ENCODE measurements at places on chromosomes 6 and 20.

- ATAC-seq, result no peak
Measured at GRCh38 chr20:14935285-14935684, 597.9 kb upstream of the FLRT3 start.

GRCh38 chr6:1063671-1064355, 248.1 kb upstream of the FOXQ1 start:
- no peak for ATAC-seq

DNA sequence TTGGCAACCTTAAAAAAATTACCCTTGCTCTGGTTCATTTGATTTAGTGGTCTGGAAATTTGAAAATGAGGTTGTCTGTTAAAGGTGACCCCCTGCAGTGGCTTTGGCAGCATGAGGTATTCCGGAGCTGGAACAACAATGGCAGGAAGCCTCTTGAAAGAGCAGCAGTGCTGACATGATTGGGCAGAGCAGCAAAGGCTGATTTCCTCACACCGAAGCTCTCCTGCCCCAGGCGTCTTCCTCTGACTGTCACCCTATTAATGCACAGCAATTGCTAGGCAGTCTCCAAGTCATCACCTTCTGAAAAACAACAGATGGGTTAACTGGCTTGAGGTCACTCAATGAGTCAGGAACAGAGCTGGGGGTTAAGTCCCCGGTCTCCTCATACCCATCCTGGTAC, 241.8 kb upstream of the MMS22L start:
- peak; percentile 71 for ATAC-seq

- no peak for ATAC-seq
Measured at GRCh38 chr20:9198460-9198859, 129.6 kb downstream of the PLCB4 start.

- ATAC-seq, result no peak
Measured at GRCh38 chr6:81242624-81243023, 509.9 kb downstream of the TENT5A start.

DNA sequence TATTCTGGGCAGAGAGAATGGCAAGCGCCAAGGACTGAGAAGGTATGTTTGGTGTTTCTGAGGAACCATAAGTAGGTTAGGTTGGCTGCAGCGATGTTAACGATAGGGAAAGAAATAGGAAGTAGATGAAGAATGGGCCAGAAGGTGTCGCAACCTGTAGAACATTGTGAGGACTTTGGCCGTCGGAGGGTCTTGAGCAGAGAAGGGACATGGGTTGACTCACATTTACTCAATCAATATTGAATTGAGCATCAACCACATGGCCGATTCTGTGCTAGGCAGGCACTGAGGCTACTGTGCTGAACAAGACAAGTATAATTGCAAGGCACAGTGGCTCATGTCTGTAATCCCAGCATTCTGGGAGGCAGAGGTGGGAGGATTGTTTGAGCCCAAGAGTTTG, 26.8 kb upstream of the RPN2 start:
- no peak for ATAC-seq

DNA sequence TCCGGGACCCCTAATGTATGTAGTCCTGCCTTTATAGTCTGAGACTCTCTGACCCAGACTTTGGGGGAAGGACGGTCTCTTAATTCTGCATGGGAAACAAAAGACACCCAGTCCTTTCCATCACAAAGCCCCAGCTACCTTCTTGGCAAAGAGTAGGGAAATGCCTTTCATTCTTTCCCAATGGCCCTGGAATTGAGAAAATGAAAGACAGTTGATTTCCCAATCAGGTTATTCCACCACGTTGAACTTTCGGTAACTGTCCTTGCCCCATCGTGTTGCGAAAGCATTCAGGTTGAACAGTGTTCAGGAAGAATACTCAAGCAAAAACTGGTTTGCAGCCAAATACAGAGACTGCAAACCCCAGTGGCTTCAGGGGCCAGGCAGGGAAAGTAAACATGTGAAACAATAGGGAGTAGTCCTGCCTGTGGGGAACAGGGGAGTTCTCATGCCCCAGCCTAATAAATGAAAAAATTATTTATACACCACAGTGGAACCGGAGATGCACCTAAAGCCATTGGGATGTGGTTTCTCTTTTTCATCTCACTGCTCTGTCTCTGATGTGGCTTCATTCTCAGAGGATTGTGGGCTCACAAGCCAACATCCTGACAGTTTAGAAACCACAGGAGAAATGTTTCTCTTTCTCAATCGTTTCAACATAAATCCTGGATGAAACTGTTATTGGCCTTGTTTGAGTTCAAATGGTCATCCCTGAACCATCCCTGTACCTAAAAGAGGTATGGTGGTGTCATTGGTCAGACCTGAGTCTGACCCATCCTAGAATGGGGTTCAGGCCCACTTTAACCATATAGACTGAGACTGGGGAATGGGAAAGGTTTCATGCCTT, 44.2 kb upstream of the SLC9A8 start:
- no peak for ATAC-seq

GRCh38 chr6:167925026-167925425, 72.4 kb upstream of the KIF25 start:
- no peak for ATAC-seq

GRCh38 chr20:10369723-10370090, 64.3 kb downstream of the MKKS start:
- no peak for ATAC-seq

- peak; percentile 10 for ATAC-seq
Measured at GRCh38 chr6:87155842-87156815, 764 bp downstream of the ZNF292 start.

GRCh38 chr6:136401749-136402148, 112.1 kb upstream of the BCLAF1 start:
- no peak for ATAC-seq

DNA sequence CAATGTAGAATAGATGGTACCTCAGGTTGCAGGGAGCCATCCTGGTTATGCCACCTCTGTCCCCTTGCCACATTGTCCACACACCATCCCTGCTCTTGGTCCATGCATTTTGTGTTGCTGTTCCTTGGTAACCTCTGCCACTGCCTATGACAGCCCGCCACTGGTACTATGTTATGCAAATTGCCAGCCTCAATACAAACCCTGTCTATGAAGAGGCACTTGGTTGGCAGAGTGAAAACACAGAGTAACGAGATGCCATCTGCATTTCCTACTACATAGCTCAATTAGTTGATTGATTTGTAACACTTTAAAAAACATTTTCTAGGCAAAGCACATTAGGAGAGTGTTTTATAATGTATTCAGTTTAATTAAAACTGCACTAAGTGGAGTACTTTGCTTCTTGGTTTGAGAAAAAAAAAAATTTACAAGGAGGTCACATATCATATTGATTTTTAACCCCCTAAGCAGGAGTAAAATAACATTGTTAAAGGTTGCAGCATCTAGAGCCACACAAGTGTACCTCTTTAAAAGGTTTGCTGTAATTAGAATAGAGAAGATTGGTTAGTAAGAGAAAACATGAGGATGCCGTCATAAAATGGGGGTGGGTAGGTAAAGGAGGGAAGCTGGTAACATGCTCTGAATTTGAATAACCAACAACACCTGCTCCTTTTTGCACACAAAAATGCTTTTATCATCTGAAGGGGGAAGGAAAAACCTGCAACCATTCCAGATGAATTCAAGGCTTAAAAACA, 817.1 kb downstream of the KIF16B start:
- ATAC-seq, result peak; percentile 65

DNA sequence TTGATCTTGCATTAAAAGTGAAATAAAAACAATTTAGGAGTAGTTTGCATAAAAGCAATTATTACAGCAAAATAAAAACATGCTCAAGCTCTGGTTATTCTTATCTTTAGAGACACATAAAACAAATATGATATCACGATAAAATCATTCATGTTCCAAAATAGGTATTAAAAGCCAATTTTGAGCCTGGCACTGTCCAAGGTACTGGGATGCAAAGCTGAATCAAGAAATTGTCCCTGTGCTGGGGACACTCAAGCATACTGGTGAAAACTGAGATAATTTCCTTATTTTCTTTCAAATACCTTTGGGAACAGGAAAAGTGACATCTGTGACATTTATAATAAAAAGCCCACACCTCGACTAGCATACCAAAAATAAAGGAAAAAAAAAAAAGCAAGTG, 931 bp upstream of the MTCL3 start:
- ATAC-seq, result no peak

DNA sequence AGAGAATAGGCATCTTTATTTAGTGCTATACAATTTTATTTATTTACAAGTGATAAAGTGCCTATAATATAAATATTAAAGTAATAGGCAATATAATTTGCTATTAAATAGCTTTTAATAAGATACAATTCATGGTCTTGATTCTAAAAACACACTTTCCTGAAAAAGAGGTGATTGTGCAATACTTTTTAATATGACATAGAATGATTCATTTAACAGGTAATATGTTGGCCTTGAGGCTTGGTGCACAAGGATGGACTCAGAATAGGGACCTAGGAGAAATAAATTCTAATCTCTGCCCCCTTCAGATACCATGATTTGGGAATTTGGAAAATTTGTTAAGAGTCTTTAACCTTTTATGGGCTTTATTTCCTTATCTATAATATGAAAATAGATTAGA, 149.9 kb upstream of the FUT9 start:
- no peak for ATAC-seq

- ATAC-seq, result no peak
Measured at GRCh38 chr20:16748308-16748900, at the start of gene OTOR. OTOR (plus strand) TSS chr20:16748358; CDS start chr20:16748402, 44 bp downstream.

DNA sequence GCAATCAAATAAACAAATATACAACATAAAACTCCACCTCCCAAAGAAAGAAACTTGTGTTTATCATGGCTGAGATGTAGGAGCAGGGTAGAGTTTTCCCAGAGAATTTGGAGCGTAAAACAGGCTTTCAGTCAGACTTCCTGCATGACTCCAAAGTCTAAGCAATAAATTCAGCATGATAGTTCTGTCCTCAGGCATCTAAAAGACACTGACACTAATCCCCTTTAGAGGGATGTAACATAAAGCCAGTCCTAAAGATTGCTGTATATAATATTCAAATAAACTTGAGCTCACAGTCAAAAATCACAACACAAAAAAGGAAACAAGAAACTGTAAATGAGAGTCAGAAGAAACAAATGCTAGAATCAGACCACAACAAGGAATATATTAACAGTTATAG, 234.4 kb downstream of the CENPW start:
- no peak for ATAC-seq

- no peak for ATAC-seq
Measured at GRCh38 chr6:106508834-106509233, 120.5 kb downstream of the RTN4IP1 start.

DNA sequence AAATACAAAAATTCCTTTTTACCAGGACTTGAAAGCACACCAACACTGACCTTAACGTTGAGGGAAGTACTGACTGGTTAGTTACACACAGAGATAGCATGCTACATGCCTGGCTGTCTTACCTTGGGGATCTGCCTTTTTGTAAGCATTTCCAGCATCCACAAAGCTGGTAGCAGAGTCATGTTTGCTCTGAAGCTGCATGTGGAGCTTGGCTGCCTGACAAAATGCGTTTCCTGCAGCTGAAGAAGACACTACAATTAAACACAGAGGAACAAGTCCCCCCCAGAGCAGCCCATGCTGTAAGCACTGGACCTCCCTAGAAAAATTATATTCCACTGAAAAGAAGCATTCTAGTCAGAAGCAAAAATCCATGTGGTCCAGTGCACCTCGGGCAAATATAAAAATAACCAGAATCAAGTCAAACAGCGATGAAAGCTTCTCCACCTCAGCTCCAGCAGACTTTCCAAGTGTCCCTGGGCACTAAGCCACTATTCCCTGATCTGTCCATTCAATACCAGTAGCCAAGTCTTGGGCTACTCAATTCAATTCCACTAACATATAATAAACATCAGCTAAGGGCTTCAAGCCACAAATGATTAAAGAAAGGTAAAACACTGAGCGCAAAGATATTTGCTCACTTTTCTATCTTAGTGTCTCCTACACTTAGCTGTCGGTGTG, 24.2 kb downstream of the NAPB start:
- ATAC-seq, result no peak

GRCh38 chr6:51526922-51527321, 560.5 kb downstream of the PKHD1 start:
- ATAC-seq, result no peak

DNA sequence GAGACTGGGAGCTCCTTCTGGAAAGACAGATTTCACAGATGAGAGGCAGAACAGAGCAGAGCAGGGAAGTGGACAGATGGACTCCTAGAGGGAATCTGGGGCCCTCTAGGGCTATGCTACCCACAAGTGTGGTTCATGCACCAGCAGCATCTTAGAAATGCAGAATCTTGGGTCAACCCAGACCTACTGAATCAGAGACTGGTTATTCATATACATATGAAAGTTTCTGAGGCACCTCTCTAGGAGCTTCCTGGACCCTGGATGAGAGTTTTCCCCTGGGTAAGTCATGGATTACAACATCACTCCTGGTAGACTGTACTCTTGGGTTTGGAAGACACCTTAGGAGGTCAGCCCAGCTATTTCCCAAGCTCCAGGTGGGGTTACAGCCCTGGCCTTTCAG, 55.4 kb upstream of the SAYSD1 start:
- no peak for ATAC-seq

- peak; percentile 47 for ATAC-seq
Measured at GRCh38 chr20:45779011-45779915, 12.4 kb downstream of the WFDC3 start.

- no peak for ATAC-seq
Measured at GRCh38 chr20:25327521-25328235, 63.0 kb downstream of the ABHD12 start.
